ENCODE measurements at places on chromosomes 2 and 18.

GRCh38 chr2:241771286-241772062 lies 5.1 kb upstream of the GAL3ST2 start:
- no peak for DNase-seq

GRCh38 chr18:10872304-10872703 lies 277.1 kb downstream of the PIEZO2 start:
- no peak for DNase-seq

DNA sequence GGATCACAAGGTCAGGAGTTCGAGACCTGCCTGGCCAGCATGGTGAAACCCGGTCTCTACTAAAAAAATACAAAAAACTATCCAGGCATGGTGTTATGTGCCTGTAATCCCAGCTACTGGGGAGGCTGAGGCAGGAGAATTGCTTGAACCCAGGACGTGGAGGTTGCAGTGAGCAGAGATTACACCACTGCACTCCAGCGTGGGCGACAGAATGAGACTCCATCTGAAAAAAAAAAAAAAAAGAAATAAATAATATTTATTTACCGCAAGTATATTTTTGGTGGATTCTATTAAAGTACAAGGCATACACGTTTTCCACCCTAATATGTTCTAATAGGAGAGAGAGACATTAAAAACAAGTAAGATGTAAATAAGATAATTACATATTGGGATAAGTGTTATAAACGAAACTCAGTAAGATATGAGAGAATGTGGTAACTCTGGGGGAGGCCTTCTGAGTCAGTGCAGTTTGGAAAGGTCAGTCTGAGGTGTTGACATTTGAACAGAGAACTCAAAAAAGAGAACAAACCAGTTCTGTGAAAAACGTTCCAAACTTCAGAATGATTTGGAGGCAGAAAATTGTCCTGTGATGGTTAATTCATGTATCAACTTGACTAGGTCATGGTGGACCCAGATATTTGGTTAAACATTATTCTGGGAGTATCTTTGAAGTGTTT lies 8.8 kb upstream of the POLI start:
- DNase-seq: no peak

- no peak for DNase-seq
Observed at GRCh38 chr2:128601298-128602037, 282.8 kb upstream of the HS6ST1 start.

GRCh38 chr2:7419186-7419585 lies 502.0 kb downstream of the RNF144A start:
- DNase-seq: no peak

- no peak for DNase-seq
Observed at GRCh38 chr2:127044165-127044718, 62.7 kb downstream of the BIN1 start.

GRCh38 chr2:124810132-124810531 lies 785.0 kb downstream of the CNTNAP5 start:
- DNase-seq: peak; percentile 43
